ENCODE measurements at places on chromosomes 12 and 14.

- no peak for DNase-seq
Observed at GRCh38 chr12:70448371-70448770, 82.3 kb downstream of the KCNMB4 start.

DNA sequence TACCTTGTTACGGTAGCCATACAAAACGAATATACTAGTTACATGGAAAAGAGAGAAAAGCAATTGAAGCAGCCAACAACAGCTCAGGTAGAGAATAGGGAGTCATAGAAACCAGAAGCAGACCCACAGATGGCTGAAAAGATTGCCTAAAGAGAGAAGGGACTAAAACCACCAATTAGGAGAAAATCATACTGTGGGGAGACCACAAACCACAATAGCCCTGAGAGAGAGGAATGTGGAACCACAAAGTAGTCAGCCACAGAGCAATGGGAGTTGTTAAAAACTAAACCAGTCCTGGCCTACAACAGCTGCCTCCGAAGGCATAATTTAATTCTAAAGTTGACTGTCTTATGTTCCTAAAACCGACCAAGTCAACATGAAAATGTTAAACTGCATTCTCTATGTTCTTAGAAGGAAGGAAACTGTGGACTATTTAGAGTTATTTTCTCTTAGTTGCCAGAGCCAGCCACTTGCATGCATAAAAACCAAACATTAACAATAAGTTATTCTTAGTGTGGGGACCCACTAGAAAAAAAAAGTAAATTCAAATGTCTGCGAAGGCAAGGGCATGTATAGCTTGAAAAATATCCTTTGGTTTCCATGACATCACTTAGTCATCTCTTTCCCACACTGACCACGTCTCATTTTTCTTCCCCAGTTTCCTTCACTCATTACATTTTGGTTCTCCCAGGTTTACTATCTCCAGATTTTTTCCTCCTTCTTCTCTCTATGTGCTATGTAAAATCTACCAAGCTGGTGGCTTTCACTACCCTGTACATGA is 398.1 kb downstream of the NOVA1 start:
- peak; percentile 40 for DNase-seq

- DNase-seq: no peak
Observed at GRCh38 chr12:39846304-39846703, 226.7 kb upstream of the ABCD2 start.

- peak; percentile 49 for DNase-seq
Observed at GRCh38 chr12:4849115-4849541, 60.6 kb upstream of the KCNA1 start.

DNA sequence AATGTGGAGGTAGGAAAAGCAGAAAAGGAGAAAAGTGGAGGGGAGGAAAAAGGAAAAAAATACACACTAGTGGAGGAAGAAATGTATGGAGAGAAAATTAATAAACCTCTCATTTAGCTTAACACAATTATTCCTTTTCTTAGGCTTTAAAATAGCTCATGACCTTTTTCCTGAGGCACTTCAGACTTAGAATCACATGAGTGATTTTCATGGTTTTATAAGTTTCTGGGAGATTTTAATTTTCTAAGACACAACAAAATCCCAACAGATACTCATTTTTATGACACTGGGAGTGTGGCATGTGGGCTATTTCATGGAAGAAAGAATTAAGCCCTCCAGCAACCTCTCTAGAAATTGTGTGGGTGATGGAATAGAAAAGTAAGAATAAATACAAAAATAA is 214.7 kb downstream of the CPNE8 start:
- DNase-seq: no peak

- no peak for DNase-seq
Observed at GRCh38 chr12:65432114-65432513, 153.6 kb downstream of the MSRB3 start.

- DNase-seq: peak; percentile 68
Observed at GRCh38 chr14:78022059-78022458, 148.1 kb upstream of the NRXN3 start.

DNA sequence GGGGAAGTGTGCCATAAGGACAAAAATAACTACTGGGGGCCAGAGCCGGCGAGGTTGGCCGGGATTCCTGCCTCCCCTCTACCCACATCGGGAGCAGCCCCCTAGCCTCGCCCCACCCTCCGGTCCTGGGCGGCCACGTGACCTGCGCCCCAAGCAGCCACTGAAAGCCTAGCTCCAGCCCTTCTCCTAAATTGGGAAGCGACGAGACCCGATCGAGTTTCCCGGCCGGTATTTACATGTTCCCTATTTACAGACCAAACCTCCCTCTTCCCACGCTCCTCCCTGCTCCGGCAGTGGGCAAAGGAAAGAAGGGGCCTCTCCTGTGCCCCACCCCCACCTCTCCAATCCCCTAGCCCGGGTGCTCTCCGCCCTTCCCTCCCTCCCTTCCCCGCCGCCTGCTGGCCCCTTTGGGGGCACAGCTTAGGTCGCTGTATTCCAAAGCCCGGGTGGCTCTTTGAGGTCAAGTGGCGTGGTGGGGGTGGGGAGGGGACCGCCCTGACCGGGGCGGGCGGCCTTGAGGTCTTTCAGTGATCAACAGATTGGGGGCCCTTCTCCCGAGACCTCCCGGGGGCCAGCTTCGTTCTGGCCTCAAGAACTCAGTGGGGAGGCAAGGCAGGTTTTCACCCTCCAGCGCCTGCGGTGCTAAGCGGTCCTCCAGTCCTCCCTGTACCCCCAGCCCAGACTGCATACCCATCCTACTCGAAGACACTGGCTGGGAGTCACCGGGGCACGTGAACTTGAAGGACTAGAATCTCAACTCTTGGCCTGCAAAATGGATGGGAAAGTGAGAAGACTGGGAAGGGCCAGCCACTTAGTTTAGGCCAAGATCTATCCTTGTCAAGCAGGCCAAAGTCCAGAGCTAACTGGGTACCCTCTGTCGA is 6.3 kb upstream of the CTDSP2 start:
- DNase-seq: no peak

DNA sequence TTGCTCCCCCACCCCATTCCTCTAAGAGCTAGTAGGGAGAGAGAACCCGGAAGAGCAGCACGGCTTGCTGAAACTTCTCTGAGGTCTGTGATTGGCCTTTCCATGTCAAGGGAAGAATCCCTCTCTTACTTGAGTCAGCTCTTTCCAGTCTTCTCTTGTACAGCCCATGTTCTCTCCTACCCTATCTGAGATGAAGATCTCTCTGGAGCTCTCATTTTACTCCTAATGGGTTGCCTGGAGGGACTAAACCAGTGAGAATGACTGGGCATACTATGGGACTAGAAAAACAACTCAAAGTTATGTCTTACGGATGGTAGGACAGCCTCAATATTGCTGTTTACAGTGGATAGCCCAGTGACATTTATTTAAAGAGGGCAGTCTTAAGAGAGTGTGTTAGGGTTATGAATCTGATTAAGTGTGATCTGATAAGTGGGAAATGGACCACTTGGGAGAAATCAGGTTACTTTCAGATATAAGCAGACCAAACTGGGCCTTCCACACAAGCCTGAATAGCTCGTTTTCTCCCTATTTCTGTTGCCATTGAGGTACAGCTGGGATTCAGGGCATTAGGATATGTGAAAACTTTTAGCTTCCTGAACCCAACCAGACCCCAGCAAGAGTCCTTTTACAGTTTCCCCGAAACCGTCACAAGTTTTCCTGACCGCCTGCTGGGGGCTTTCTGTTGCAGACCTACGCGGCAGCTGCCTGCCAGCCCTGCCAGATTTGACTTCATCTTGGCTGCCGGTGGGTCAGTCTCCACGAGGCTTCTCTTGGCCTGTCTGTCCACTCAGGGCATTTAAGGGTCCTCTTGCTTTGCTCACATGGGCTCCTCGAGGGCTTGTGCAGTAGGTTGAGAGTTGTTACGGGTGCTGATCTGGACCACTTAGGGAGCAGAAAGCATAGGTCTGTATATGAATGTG is 16.9 kb downstream of the ETV6 start:
- no peak for DNase-seq

All from ACHN (cell line).